Endothelial cell (in vitro differentiated cells): ENCODE measurements at places on chromosomes 5 and 9.
A peak's percentile ranks its signal among the peaks of the same experiment; 100 is the strongest.

DNA sequence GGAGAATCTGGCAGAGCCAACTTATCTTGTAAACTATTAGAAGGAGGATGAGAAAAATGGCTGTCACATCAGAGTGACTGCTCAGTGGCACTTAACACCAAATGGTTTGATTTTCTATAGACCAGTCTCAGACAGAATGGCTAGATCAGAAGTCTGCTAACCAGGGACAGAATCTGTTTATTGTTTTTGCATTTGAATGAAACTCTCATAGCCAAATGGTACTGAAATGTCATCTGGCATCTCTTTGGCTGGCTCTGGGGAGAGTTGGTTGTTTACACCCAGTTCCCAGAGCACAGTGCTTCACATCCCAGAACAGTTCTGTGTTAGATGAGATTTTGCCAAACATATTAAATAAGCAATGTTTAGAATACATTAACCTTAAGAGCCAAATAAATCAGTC, 106.6 kb upstream of the HMHB1 start:
- DNase-seq: no peak
- no peak overlapping the region for H3K4me3 ChIP-seq
- no peaks in the 10 kb centered on the region for H3K36me3 ChIP-seq
- H3K27ac ChIP-seq: no peak overlapping the region
- peaks cover 2% of the 10 kb centered on the region for H3K27me3 ChIP-seq

GRCh38 chr5:139638736-139639618, 9.2 kb upstream of the CXXC5 start:
- peak overlapping the region; percentile 12 for H3K4me3 ChIP-seq
- H3K27ac ChIP-seq: no peak overlapping the region
- no peak for DNase-seq
- H3K27me3 ChIP-seq: peaks cover 15% of the 10 kb centered on the region
- peaks cover 9% of the 10 kb centered on the region for H3K36me3 ChIP-seq
- peaks cover 41% of the 10 kb centered on the region for H3K4me1 ChIP-seq

DNA sequence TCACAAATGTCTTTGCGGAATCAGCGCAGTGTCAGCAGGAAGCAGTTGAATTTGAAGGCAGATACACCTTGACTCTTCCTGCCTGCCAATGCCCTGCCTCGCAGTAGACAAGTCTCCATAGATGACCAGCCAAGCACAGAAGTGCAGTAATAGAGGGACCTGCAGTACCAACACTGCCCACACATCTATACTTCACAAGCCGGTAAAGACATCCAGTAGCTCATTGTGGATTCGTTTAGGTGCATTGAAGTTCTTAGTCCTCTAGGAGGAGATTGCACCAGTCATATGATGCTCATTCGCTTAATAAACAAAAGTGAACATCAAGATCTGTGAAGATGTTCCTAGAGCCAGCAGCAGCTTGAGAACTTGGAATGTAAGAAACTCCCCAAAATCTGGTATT, 7.1 kb upstream of the IFNA2 start:
- DNase-seq: peak; percentile 22
- H3K4me1 ChIP-seq: peaks cover 2% of the 10 kb centered on the region
- no peaks in the 10 kb centered on the region for H3K36me3 ChIP-seq
- no peak overlapping the region for H3K27ac ChIP-seq
- peaks cover 1% of the 10 kb centered on the region for H3K27me3 ChIP-seq

GRCh38 chr5:53030893-53031292, 41.7 kb downstream of the ITGA2 start:
- peaks cover 5% of the 10 kb centered on the region for H3K36me3 ChIP-seq
- DNase-seq: no peak
- H3K4me3 ChIP-seq: no peak overlapping the region
- H3K27ac ChIP-seq: no peak overlapping the region
- no peaks in the 10 kb centered on the region for H3K27me3 ChIP-seq
